ENCODE measurements at places on chromosomes 4 and X. TPM values are rescaled to one million over a fixed set of nuclear protein-coding genes. Genes with fewer than 3 reads are reported as not detected.

Gene CRMP1
- total RNA-seq = under 0.01 TPM

Gene CABS1
- not detected for total RNA-seq

Gene ZNF280C
- total RNA-seq = 5.4 TPM

Gene MAGEB10
- not detected for total RNA-seq

Gene PTCHD1
- not detected for total RNA-seq

Gene SLC2A9
- total RNA-seq = 3.5 TPM

Gene ZNF674
- total RNA-seq = 4.7 TPM

Gene GYG2
- 6.2 TPM for total RNA-seq

Gene RPS6KA6
- 4.0 TPM for total RNA-seq

Gene ETDB
- total RNA-seq = not detected

Gene SSX2B
- total RNA-seq = not detected

Gene SEPTIN6
- total RNA-seq = 9.1 TPM

Gene INPP4B
- 15.6 TPM for total RNA-seq

Gene UTP3
- 14.5 TPM for total RNA-seq

Gene FRYL
- total RNA-seq = 39.2 TPM

Gene WAS
- total RNA-seq = 0.36 TPM

Gene CT55
- not detected for total RNA-seq

Gene LINC00632
- total RNA-seq = 9.4 TPM

Gene SNX25
- total RNA-seq = 98.1 TPM

Gene GRID2
- total RNA-seq = not detected

Gene MAGEC2
- total RNA-seq = not detected

Gene DUX4
- not detected for total RNA-seq

All from osteoblast (primary cell).